ENCODE measurements at places on chromosomes 3 and 15. TPM values are rescaled to one million over a fixed set of nuclear protein-coding genes. Genes with fewer than 3 reads are reported as not detected.

DNA sequence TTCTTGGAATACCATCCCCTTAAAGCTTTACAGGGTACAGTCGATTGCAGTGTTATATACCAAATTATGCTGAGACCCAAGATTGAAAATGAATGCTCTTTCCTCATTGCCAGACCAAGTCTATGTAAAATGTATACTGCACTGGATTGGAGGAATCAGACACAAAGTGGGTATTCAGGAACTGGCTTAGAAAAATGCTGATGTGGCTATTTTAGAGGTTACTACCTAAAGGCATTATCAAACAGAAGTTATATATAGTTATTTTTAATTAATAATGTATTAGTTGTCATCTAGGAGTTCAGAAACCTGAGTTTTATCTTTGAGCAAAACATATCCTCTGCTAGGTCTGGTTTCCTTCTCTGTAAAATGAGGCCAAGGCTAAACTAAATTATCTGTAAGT lies 3.6 kb upstream of the SPG21 start:
- peaks cover 23% of the 10 kb centered on the region for H3K4me1 ChIP-seq
- DNase-seq = no peak
- no peaks in the 10 kb centered on the region for H3K27me3 ChIP-seq
- H3K27ac ChIP-seq = peak overlapping the region; percentile 68

DNA sequence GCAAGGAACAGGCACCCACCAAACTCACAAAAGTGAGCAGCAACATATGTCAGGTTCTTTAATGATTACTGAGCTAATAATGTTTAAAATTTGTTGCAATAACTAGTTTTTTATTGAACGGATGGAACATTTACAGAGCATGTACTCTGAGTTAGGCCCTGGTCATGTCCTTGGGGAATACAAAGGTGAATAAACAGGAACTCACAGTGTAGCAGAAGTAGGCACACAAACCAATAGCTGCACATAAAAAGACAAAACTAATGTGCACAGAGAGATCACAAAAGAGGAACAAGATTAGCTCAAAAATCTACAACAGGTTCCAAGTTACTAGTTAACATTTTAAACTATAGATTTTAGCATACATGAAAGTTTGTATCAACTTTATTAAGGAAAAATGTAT lies 505.3 kb upstream of the PPP2R3A start:
- H3K36me3 ChIP-seq = no peaks in the 10 kb centered on the region
- no peak overlapping the region for H3K4me3 ChIP-seq

GRCh38 chr15:96583671-96584070 lies 253.2 kb downstream of the NR2F2 start:
- H3K4me1 ChIP-seq = no peaks in the 10 kb centered on the region
- no peak overlapping the region for H3K4me3 ChIP-seq
- no peaks in the 10 kb centered on the region for H3K27me3 ChIP-seq

DNA sequence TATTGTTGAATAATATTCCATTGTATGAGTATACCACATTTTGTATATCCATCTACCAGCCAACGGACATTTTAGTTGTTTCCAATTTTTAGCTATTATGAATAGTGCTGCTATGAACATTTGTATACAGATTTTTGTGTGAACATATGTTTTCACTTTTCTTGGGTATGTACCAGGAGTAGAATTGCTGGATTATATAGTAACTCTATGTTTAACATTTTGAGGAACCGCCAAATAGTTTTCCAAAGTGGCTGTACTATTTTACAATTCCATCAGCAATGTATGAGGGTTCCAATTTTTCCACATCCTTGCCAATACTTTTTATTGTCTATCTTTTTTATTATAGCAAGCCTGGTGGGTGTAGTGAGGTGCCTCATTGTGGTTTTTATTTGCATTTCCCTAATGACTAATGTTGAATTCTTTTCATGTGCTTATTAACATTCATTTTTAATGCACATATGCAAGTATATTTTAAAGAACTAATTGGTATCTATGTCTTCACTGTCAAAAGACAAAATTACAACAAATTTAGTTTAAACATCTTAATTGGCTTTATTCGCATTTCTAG lies 77.5 kb upstream of the PIAS1 start:
- no peak overlapping the region for H3K4me3 ChIP-seq
- no peaks in the 10 kb centered on the region for H3K4me1 ChIP-seq
- no peak overlapping the region for H3K27ac ChIP-seq

- peaks cover 13% of the 10 kb centered on the region for H3K36me3 ChIP-seq
- H3K4me3 ChIP-seq = no peak overlapping the region
- no peak for DNase-seq
- no peak overlapping the region for H3K27ac ChIP-seq
Measured at GRCh38 chr3:63951492-63952247, 39.5 kb upstream of the SCAANT1 start.

The IQSEC1 gene
- polyA plus RNA-seq = 40.6 TPM

DNA sequence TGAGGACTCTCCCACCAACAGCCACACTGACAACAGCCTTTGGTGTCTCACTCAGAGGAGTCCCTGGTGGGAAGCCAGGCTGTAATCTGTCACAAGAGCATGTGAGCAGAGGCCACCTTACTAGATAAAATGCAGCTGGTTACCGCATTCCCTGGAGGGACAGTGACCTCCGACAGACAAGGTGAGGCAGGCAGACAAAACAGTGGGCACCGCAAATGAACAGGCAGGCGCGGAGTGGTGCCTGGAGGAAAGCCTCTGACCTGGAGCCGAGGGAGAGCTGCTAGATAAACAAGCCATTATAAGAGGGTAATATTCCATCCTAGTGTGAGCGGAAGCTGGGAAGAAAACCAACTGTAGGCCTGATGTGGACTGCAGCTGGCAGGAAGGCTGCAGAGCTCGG lies 736.4 kb downstream of the FHIT start:
- no peaks in the 10 kb centered on the region for H3K4me1 ChIP-seq
- no peak for DNase-seq
- no peaks in the 10 kb centered on the region for H3K27me3 ChIP-seq

DNA sequence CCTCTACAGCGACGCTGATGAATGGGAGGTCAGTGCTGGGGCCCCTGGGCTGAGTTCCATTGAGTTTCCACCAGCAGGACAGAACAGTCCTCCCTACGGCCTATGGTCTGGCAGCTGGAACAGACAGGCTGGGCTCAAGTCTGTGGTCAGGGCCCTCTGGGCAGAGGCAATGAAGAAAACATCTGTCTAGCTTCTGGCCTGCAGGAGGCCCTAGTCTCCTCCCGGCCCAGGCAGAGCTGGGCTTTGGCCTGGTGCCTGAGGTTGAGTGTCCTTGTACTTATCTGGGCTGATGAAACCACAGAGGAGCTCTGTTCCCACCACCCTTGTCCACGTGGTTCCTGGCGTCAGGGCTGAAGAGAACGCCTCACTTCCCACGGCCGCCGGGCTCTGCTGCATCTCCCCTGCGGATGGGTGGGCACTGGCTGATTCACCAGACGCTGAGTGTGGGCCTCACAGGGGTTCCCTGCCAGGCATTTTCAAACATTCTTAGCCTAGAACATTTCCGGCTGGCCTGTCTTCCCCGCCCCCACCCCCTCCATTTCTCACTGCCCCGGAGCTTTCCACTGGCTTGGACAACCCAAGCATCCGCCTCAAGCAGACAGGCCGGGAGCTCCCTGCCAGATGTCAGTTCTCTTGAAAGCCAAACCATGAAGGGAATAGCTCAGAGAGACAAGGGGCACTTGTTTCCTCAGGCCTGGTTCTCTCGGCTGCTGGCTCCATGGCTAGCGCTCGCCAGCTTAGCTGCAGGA lies 20.3 kb downstream of the PPCDC start:
- H3K36me3 ChIP-seq = peaks cover 4% of the 10 kb centered on the region
- H3K4me1 ChIP-seq = peaks cover 63% of the 10 kb centered on the region
- H3K4me3 ChIP-seq = peak overlapping the region; percentile 57
- peak overlapping the region; percentile 95 for H3K27ac ChIP-seq
- peaks cover 14% of the 10 kb centered on the region for H3K27me3 ChIP-seq

- no peak overlapping the region for H3K27ac ChIP-seq
- no peak overlapping the region for H3K4me3 ChIP-seq
- no peak for DNase-seq
- no peaks in the 10 kb centered on the region for H3K27me3 ChIP-seq
Measured at GRCh38 chr3:157530637-157531300, 27.6 kb upstream of the VEPH1 start.

DNA sequence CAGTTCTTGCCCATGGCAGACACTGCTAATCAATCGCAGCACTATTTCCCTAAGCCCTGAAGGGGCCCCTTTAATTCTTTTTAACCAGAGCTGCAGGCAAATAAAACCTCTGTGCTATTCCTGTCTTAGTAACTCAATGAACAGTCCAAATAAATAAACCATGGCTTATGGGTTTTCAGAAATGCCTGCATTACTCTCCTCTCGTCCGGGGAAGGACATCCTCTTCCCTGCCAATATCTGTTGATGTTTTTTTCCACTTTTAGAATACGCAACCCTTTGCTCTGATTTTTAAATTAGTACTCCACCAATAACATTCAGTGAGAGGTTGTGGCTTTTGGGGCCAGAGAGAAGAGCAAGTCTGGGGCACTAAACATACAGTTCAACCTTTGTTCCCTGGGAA lies 35.2 kb upstream of the PRICKLE2 start:
- H3K27ac ChIP-seq = no peak overlapping the region
- no peak overlapping the region for H3K4me3 ChIP-seq
- no peaks in the 10 kb centered on the region for H3K4me1 ChIP-seq
- no peak for DNase-seq
- peaks cover 7% of the 10 kb centered on the region for H3K27me3 ChIP-seq
- H3K36me3 ChIP-seq = peaks cover 7% of the 10 kb centered on the region

DNA sequence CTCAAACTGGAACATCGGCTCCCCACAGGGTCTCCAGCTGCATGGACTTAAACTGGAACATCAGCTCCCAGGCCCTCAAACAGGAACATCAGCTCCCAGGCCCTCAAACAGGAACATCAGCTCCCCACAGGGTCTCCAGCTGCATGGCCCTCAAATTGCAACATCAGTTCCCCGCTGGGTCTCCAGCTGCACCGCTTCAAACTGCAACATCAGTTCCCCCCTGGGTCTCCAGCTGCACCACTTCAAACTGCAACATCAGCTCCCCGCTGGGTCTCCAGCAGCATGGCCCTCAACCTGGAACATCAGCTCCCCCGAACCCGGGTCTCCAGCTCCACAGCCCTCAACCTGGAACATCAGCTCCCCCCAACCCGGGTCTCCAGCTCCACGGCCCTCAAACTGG lies 82.0 kb downstream of the TFRC start:
- H3K4me1 ChIP-seq = peaks cover 3% of the 10 kb centered on the region
- H3K27ac ChIP-seq = no peak overlapping the region
- no peak for DNase-seq

- H3K27me3 ChIP-seq = no peaks in the 10 kb centered on the region
- no peak for DNase-seq
- no peak overlapping the region for H3K27ac ChIP-seq
- peaks cover 80% of the 10 kb centered on the region for H3K36me3 ChIP-seq
Measured at GRCh38 chr3:4821975-4822374, 157.3 kb upstream of the BHLHE40 start.

Data from naive B cell (primary cell).